Cardiac septum (tissue), 1 donor: ENCODE measurements at places on chromosomes 2 and 18.

DNA sequence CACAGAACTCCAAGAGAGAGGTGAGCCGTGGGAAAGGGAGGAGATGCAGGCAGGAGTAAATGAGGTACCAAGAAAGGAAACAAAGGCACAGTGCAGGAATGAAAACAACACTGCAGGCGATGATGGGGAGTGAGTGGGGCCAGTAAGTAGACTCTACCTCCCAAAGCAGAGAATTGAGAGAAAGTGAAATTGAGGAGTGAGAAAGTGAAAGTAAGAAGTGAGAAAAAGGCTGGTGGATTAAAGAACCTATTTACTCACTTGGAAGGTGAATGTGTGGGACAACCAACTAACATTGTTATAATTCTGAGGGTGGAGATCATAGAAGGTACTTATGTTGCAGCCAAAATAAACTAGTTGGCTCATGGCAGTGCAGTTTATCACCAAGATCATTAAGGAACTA lies 193.1 kb upstream of the TMEM200C start:
- DNase-seq: no peak

DNA sequence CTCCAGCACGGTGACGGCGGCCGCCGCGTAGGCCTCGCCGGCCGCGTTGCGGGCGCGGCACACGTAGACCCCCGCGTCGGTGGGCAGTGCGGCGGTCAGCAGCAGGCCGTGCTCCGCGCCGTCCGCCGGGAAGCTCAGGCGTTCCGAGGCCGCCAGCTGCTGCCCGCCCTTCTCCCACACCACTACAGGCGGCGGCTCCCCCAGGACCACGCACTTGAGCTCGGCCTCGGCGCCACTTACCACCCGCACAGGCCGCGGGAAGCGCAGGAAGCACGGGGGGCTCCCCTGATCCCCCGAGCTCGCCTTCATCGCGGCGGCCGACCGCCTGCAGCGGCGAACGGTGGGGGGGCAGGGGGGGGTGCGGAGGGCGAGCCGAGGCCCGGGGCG lies 422 bp downstream of the OBSL1 start:
- DNase-seq: no peak

DNA sequence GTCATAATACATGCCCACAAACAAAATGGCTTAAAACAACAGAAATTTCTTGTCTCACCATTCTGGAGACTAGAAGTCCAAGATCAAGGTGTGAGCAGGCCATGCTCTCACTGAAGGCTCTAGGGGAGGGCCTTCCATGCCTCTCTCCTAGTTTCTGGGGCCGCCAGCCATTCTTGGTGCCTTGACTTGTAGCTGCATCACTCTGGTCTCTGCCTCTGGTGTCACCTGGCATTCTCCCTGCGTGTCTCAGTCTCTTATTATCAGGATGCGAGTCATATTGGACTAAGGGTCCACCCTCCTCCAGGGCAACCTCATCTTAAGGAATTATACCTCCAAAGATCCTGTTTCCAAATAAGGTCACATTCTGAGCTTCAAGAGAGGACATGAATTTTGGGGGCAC lies 76.1 kb downstream of the KCNF1 start:
- peak; percentile 24 for DNase-seq

- no peak for DNase-seq
Measured at GRCh38 chr18:32139835-32140283, 48.2 kb downstream of the RNF138 start.

DNA sequence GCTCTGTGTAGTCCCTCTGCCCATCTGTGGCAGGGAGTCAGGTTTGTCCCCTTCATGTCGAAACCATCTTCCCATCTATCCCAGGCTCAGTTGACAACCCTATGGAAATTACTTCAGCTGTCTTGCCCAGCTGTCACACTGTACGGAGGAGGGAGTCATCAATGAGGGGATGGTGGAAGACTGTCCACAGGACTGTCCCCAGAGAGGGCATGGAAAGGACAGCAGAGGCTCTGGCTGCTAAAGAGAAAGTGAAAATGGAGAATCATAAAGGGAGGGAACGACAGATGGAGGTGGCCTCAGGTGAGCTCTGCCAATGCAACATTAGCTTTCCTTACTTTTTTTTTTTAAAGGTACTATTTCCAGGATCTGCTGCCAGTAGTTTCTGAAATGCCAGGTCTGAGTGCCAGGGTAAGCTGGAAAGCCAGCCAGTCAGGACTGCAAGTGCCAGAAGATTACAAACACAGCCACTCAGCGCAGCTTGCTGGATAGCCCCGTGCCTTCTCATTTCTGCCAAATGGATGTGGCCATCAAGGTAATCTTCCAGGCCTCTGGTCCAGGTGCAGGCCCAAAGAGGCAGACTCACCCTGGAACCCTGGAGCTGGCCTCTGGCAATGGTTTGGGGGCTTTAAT lies 192.8 kb downstream of the AGPS start:
- DNase-seq: no peak

- no peak for DNase-seq
Measured at GRCh38 chr2:96683972-96684820, 41.6 kb downstream of the FER1L5 start.

DNA sequence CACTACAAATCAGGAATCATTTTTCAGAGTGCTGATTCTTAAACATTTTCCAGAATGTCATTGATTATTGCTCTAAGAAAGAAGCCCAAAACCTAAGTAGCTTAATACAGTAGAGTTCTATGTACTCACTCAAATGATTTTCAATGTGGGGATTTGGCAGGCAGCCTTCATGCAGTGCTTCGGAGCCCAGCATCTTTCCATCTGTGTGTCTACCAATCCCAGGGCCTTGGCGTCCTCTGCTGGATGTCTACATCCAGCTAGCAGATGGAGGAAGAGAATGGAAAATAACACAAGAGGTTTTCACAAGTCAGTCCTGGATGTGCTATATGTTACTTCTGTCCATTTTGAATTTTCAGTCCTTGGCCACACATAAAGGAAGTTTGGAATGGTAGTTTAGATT lies 151.8 kb downstream of the RDH14 start:
- DNase-seq: no peak

DNA sequence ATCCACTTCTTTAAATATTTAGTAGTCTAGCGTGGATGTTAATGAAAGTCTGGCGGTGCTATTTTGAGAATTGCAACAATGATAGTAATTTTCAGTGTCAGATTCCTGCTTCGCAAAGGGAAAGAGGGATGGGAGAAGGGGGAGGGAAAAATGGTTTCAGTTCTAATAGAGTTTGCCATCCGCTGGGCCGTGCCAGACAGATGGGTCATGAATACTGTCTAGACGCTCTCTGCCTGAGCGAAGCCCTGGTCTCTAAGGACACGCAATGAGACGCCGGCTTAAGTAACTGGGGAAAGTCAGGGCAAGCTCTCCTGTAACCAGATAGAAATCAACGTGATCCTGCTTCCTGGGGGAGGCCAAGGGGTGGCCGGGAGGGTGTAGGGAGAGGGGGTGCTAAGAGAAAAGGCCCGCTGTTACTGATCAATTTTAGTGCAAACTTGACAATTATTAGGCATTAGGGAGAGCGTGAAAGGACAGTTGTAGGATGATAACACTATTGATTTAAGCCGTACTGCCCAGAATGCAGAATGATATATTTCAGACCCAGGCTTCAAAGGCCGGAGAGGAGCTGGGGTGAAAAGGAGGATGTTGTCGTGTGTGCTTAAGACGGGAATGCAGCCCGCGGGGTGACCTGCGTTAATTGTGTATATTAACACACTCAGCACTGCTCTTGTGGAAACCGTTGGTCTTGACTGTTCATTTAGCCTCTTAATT lies 229.2 kb downstream of the LDLRAD4 start:
- DNase-seq: no peak
